ENCODE measurements at places on chromosomes 2 and 18.

- no peak for DNase-seq
Observed at GRCh38 chr18:35410561-35410960, 33.4 kb upstream of the ZNF396 start.

GRCh38 chr2:230134496-230135129 lies 65.9 kb upstream of the SLC16A14 start:
- peak; percentile 58 for DNase-seq

GRCh38 chr2:226771067-226771466 lies 28.6 kb downstream of the IRS1 start:
- no peak for DNase-seq

- DNase-seq = no peak
Observed at GRCh38 chr2:96315400-96316071, 9.6 kb upstream of the ITPRIPL1 start.

DNA sequence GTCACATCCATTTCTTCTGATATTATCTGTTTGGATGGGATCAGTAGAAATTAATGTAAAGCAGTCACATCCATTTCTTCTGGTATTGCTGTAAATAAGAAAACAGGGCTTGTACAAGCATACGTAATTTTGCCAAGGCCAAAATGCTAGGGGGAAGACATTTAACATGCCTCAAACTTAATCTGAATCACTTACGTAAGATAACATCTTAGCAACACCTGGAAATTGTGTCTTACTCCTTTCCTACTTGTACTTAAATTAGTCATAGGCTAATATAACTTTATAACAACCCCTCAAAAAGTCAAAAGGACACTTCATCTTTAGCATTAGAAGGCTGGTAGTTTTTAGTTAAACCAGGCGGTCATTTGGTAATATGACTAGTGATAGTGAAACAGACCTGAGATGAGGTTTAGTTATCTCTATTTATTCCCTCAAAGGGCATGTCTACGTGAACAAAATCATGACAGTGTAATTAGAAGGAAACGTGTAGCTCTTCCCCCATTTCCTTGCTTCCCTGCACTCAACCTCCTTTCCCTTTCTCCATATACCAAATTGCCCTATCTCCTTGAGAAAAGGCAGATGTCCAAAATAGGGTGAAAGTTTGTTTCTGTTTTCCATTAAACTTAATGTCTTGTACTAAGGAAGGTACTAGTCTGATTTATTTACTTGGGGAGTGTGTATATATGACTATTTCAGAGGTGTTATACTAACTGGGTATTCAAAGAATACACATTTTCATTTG lies 99.3 kb upstream of the FZD5 start:
- no peak for DNase-seq

DNA sequence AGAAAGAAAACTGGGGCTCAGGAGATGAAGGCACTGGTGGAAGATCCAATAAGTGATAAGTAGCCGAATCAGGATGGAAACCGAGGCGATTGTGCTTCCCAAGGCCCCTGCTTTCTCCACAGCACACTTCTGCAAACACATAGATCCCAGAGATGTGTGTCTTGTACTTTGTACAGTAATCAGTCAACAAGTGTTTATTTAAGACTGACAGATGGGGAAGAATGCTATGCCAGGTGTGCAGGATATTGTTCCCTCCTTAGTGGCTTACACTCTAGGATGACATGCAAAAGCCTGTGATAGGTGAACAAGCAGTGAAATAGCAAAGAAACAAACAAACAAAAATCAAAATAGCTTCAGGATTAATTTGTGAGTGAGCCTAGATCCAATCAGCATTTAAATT lies 116.6 kb downstream of the ACTR3 start:
- no peak for DNase-seq

- DNase-seq = no peak
Observed at GRCh38 chr2:39265315-39265714, 21.5 kb upstream of the CDKL4 start.

Measured in hematopoietic multipotent progenitor cell treated with erythropoietin and hydrocortisone succinate and interleukin-3 and kit ligand, for 8 days (in vitro differentiated cells).